HAP-1 (cell line): ENCODE measurements at places on chromosomes 6 and 20.

DNA sequence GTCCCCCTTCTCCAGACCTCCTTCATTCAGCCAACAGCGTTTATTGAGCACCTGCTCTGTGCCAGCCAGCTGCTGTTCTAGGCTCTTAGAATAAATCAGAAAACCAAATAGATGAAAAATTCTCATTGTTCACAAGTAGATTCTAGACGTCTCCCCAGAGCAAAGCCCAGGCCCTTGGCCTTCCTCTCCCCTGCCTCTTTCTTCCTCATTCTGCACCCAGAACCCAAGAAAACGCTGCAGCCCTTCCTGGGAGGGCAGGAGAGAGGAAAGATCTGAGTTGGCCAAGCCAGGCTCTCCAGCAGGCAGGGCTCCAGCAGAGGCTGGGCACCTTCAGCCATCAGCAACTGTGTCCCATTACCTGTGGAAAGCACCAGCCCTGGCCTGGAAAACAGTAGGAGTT, 12.0 kb upstream of the BPI start:
- DNase-seq, result no peak

- DNase-seq, result no peak
Observed at GRCh38 chr20:24491041-24491756, 21.8 kb downstream of the SYNDIG1 start.

- DNase-seq, result peak; percentile 83
Observed at GRCh38 chr6:83511901-83512681, at the start of gene PRSS35. TSS of gene PRSS35 (plus strand) at chr6:83512534. CDS start at chr6:83523442, 10,908 bp downstream.

GRCh38 chr6:157104803-157105202, 218.5 kb downstream of the TMEM242 start:
- no peak for DNase-seq

GRCh38 chr6:25388776-25389175, 109.6 kb downstream of the CARMIL1 start:
- DNase-seq, result no peak

GRCh38 chr6:169969372-169970099, 218.1 kb downstream of the ERMARD start:
- DNase-seq, result no peak
